ENCODE measurements at places on chromosomes 2 and 18.

DNA sequence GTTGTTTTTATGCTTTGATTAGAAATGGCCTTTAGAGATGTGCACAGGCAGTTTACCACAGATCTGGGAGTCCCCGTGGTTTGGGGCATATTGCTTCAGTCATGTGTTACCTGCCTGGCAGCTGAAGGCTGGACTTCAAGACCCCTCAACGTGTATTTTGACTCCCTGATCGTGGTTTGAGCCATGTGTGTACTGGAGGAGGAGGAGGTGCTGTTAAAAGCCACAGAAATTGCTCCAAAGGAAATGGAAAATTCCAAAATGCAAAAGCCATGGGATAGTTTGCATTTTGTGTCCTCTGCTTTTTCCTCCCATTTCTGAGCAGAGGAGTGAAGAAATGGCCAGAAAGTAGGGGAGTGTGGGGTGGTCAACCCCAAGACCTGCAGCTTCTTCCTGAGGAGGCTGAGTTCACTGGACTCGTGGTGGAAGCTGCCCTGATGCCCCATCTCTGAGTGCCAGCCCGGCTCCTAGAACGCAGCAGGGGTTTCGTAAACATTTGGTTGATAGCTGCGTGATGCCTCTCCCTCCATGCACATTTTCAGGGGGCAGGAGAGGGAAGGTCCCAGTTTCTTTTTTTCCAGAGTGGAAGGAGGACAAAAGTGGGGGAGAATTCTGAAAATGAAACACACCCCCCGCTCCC, 45.7 kb downstream of the ITGB1BP1 start:
- DNase-seq = no peak

- peak; percentile 63 for DNase-seq
Observed at GRCh38 chr2:85275984-85276540, 51.7 kb downstream of the TGOLN2 start.

DNA sequence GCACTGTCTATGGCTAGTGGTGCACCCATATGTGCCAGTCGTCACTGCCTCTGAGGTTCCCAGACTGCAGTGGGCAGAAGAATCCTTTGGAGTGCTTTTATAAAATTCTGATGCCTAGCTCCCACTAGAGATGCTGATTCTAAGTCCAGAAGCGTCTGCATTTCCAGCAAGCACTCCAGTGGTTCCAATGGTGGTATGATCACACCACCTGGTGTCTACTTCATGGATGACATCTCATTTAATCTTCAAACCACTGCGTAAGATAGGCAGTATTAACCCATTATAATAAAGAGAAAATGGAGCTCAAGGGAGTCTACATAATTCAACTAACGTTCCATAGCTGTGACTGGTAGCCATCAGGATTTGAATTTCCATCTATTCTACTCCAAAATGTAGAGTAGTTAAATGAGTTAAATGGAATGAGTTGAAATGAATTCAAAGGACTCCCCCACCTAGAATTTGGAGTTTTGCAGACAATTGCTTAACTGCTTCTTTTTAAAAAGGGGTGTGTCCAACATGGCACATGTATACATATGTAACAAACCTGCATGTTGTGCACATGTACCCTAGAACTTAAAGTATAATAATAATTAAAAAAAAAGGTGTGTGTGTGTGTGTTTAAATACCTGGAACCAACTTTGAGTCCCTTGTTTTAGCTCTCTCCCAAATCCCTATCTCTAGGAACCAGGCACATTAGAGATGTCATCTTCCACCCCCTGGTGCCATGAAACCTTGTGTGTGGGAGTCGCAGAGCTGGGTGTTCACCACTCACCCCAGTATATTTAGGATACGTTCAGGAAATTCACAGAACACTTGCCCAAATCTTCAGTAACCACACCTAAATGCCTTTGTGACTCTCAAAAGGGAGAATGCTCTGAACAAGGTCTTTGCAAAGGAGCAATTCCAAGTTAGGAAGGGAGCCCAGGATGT, 14.1 kb downstream of the LAMA3 start:
- peak; percentile 84 for DNase-seq

DNA sequence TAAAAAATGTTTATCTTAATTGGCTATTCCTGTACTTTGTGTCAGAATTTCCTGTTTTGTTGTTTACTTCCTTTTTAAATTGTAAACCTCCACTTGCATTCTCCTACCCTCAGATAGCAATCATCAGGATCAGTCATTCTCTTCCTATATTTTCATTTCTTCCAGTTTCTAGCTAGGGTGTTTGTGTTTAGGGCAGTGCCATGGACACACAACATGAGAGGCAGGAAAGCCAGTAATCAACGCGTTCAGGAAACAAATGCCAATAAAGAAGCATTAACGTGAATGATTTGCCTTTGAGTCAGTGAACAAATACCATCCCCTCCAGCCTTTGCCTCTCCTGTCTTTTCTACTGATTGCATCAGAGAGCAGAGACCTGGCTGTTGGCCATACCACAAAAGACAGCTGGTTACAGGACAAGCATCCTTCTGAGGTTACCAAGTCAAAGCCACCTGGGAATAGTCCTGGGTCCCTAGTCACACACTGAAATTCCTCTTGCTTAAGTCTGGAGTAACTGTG, 56.7 kb upstream of the FHL2 start:
- DNase-seq = peak; percentile 94

DNA sequence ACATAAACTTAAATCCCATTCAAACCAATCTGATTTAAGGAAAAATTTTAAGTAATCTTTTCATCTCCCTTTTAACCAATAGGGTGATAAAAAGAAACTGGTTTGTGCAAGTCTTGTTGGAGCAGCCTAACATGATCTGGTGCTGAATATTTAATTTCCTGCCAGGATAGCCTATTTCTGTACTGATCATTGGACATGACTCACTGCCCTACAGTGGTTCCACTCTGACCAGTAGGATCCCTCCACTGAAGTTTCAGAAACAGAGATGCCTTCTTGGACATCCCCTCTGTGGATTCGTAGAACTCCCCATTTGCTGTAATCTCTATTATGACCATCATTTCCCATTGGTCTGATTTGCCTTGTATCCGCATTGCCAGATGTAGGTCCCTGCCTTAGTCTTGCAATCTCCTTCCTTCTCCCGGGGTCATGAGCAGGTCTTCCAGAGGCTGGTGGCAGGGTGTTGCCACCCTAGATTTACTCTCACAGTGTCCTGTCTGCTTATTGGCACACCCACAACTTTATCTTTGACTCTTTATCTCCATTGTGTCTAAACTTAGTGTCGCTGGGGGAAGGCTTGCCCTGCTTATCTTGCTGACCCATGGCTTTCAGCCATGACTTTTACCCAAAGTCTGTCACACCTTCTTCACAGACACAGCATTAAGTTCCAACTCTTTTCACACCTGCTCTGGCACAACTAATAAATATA, 12.3 kb upstream of the SETBP1 start:
- DNase-seq = peak; percentile 26

GRCh38 chr2:98547092-98547790, 61.1 kb downstream of the COA5 start:
- DNase-seq = no peak

DNA sequence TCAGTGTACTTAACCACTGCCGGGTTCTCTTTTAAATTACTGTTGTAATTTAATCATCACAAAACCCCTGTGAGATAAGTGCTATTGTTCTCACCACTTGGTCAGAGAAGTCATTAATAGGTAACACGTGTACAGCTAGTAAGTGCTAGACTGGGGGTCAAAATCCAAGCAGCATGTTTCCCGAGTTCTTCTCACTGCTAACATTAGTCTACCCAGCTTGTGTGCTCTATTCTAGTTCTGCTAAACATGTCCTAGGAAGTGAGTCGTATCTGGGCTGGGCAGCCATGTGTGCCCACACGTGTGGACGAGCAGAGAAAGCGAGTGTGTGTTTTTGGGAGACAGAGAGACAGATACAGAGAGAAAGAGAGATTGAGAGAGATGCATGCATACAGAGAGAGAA, 94.1 kb downstream of the BIN1 start:
- peak; percentile 63 for DNase-seq

GRCh38 chr2:194096402-194096801, 1560.6 kb upstream of the SLC39A10 start:
- no peak for DNase-seq

DNA sequence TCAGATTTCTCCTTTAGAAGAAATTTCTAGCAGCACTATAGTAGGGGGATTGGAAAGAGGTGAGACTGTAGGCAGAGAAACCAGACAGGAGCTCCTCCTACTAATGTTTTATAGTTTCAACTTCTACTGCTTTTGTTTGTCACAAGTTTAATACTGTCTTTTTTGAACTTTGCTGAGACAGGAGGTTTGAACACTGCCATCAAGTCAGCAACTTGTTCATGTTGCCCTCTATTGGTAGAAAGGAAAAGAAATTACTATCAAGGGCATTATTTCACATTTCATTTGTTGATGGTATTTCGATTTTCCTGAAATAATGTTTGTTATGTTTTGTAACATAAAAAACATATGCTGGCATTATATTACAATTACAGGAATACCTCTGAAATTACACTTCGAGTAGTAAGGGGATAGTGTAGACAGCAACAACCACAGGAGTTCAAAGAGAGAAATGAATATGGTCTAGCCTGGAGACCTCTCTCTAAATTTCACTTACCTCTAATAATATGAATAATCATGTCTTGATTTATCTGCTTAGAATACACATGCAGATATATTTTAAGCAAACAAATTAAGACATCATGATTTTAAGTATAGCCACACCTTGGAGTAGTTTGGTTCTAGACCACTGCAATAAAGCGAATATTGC, 12.4 kb upstream of the CCDC88A start:
- DNase-seq = peak; percentile 70

GRCh38 chr2:240388471-240389301, 46.8 kb upstream of the GPC1 start:
- DNase-seq = no peak

- DNase-seq = no peak
Observed at GRCh38 chr2:16630463-16630862, 35.2 kb downstream of the CYRIA start.

GRCh38 chr18:13048061-13048595, 57.0 kb downstream of the CEP192 start:
- no peak for DNase-seq

DNA sequence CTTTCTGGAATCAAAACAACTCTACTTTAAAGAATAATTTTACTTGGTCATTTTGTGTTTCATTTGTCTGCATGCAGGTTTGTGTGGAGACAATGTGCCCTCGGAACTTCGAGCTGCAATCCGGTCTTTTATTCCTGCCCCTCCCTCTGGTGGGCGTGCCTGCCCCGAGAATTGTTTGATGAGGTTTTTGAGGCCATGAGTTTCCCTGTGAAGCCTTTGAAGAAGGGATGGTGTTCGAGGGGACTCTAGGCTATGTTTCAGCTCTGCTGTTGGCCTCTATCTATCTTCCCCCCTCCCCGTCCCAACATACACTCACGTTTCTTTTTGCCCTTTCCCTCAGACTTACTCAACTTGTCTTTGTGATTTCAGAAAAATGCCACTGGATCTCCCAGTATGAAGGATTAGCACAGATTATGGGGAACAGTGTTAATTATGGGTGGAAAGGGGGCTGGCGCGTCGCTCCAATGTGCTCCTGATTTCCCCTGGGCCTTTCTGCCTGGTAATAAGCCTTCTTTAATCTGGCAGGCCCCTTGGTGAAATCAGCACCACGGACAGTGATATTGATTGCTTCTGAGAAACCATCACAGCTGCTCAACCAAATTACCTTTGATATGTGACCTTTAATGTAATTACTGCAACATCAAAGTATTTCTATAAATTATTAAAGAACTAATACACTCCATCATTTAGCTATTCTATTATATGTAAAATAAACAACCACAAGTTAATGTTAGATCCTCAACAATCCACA, 82.2 kb downstream of the CELF4 start:
- DNase-seq = peak; percentile 43

DNA sequence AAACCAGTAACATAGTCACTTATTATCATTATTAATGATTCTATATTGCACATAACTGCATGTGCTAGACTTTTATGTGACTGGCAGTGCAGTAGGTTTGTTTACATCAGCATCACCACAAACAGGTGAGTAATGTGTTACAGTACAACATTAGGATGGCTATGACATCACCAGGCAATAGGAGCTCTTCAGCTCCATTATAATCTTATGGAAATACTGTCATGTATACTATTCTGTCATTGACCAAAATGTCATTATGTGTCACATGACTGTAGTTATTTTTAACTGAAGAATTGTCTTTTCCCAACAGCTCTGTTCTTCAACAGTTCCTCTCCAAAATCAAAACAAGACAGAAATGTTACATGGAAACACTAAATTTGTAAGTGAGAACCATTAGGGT, 96.3 kb downstream of the C18orf54 start:
- DNase-seq = no peak

GRCh38 chr2:169659320-169659719, 34.9 kb downstream of the CFAP210 start:
- DNase-seq = no peak

DNA sequence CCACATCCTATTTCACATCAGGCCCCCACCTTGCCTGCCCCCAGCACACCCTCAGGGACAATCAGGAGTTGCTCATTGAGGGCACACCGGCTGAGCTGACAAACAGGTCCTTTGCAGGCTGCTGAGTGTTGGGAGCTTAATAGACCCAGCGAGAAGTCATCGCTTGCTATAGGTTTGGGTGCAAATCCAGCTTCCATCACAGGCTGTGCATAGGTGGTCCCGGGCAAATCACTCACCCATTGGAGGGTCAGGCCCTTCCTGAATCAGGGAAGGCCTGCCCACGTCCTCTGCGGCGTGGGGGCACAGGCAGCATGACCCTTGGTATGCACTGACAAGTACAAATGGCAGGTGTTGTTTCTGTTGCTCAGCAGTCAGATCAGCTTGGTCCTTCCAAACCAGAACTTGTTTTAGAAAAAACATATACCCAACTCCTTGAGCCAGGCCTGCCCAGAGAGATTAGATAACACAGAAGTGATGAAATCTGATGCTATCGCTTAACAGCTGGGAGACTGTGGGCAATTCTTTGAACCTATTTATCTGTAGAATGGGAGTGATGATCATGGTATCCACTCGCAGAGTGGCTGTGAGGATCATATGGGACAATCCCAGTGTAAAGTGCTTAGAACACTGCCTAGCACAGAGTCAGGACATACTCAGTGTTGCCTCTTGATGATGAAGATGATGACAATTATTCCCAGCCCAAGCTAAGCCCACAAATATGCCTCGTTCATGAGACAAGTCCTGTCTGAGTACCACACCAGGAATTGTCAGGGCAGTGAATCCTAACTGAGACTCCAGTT, 34.9 kb downstream of the SMAD7 start:
- DNase-seq = peak; percentile 53

DNA sequence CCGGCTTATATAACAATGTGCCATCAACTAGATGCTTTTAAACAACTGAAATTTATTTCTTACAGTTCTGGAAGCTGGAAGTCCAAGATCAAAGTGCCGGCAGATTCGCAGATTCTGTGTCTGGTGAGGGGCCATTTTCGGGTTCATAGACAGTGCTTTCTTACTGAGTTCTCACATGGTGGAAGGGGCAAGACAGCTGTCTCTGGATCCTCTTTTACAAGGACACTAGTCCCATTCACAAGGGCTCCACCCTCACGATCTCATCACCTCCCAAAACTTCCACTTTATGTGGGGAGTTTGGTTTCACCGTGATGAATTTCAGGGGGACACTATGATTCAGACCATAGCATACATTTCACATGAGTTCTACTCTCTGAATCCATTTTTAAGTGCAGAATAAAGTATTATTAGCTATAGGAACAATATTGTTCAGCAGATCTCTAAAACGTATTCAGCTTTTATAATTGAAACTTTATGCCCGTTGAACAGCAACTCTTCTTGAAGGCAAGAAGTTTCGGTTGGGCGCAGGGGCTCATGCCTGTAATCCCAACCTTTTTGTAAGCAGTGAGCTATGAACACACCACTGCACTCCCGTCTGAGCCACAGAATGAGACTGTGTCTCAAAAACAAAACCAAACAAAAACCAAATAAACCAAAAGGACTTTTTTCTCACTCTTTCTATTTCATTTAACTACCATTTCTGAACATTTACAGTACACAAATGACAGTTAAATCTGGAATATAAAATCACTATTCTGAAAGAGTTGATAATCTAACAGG, 502.8 kb downstream of the CMPK2 start:
- DNase-seq = no peak
